ENCODE measurements at places on chromosomes 11 and 22.

- DNase-seq: no peak
Measured at GRCh38 chr22:30866811-30867271, 101.7 kb downstream of the MORC2 start.

- DNase-seq: no peak
Measured at GRCh38 chr22:47586038-47586437, 823.6 kb downstream of the TBC1D22A start.

- no peak for DNase-seq
Measured at GRCh38 chr11:131764126-131764525, 393.7 kb downstream of the NTM start.

DNA sequence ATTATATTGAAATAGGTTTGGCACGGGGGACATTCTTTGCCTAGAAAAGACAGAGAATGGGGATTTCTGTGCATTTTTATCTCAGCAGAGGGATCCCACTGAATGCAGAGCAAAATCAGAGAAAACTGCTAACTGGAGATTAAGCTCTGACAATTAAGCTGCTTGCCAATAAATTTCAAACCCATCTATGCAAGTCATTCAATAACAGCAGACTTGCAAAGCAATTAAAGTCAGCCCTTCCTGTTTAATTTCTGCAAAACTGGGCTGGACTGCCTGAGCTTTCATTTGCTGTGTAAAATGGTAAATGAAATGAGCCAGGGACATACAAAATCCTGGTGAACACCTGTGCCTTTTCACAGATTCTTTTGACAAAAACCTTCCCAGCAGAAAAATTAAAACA lies 1273.9 kb upstream of the CNTN5 start:
- no peak for DNase-seq

DNA sequence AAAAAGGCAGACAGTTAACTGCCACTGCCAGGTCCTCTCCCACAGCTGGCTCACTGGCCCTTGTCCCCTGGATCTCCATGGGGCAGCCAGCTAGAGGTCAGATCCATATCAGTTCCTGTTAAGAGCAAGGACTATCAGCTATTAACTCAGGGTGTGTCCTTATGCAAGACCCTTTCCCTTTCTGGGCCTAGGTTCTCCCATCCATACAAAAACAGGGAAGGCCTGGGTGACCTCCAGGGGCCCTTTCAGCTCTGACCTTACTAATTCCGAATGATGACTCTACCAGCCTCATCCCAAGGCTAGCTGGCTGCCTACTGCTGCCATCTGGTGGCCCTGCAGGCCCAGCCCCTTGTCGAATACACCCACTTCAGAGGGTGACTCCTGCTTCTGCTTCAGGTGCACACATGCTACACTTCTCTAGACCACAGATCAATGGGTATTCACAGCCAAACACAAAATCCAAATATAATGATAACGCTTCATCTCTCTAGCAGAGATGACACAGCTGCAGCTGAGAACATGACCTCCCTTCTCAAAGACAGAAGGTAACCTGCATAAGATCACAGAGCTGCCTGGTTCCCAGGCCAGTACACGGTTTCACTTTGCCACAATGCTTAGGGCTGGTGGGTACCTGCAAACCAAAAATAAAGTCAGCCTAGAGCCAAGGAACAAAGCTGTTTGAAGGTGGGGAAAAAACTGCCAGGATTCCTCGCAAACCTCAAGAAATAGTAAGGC lies 34.1 kb downstream of the SERGEF start:
- no peak for DNase-seq

DNA sequence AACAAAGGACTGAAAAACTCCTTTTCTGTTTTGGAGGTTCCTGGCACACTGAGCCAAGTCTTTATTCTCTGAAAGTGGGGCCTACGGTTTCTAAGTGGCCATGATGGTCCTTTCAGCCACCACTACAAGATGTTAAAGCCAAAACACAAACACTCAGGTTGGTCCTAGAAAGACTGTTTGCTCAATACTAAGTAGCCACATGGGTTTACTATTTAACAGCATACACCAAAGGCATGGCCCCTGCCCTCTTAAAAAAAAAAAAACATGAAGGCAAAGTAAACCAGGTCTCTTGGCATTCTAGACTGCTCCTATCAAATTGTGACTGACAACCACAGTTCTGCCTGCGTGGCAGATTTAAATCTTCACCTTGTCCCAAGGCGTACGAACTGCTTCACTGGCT lies 123.6 kb upstream of the BID start:
- no peak for DNase-seq

- no peak for DNase-seq
Measured at GRCh38 chr11:71421392-71421950, 26.7 kb downstream of the DHCR7 start.

DNA sequence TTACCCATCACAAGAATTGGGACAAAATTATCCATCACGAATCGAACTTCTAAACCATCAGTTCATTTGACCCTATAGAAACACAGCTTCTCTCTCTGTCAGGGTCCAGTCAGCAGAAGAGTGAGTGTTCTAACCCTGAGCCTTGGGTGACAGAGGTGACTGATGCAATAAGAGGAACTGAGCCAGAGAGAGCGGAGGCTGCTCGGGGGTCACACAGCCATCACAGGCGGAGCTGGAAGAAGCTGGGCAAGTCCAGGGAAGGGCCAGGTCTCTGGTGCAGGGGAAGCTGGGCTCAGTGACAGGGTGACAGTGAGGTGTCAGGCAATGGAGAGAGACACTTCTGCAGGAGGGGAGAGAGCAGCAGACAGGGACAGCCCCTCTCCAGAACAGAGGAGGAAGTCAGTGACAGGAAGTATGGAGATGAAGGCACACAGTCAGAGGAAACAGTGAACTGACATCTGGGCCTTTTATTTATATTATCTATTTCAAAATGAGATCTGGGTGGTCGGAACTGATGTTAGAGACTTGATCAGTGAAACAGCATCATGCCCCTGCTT lies 184.0 kb upstream of the TBCEL start:
- DNase-seq: no peak

DNA sequence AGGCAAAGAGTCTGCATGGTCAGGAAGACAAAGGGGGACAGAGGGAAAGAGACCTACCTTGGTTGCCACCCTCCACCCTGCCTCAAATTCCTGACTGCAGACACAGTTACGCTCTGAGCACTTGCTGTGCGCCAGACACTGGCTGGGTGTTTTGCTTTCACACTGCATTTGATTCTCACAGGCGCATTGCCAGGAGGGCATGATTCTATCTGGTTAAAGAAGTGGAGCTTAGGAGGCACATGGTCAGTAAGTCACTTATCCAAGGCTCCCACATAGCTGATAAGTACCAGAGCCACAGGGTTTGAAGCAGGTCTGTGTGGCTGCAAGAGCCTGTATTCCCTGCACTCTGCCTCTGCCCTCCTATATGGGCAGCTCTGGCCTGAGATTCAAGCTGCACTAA lies 103.9 kb downstream of the TIMP3 start:
- DNase-seq: no peak

DNA sequence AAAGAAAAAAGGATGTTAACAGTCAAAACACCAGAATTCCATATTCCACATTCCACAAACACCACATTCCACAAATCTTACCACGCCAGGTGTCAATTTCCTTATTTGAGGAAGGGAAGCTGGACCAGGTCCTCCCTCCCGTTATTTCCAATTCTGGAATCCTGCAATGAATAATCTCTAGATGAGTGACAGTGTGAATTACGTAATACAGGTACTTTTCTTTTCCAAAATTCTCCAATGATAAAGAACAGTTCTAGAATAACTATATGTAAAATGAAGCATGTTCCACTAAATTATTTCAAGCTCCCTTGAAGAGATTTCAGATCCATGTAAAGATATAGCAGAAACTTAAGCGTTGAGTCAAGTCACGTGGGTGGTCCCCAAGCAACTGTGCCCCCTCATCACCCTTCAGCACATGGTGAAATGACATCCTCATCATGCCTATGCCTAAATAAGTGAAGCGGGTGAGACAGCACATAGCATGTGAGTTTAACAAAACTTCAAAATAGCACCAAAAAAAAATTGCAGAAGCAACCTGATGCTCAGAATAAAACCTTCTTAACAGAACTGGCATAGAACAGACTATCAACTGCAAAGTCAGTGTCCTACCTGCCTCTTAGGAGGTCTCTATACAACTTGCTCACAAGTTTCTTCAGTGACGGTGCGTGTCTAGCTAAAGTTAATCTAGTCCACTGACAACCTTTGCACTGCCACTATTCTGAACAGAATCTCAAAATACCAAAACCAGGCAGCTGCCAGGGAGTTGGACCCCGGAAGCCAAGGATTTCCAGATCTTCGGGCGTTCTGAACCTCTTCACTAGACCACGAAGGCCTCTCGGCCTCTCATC lies 876 bp downstream of the NFRKB start:
- DNase-seq: no peak

- DNase-seq: no peak
Measured at GRCh38 chr22:39395936-39396796, 3.4 kb upstream of the TAB1 start.

- no peak for DNase-seq
Measured at GRCh38 chr22:47567126-47568090, 805.0 kb downstream of the TBC1D22A start.

- no peak for DNase-seq
Measured at GRCh38 chr22:21961886-21962654, 9.4 kb upstream of the PPM1F start.

- peak; percentile 24 for DNase-seq
Measured at GRCh38 chr11:108223348-108224149, 682 bp downstream of the ATM start.

- no peak for DNase-seq
Measured at GRCh38 chr11:113553915-113554314, 78.7 kb upstream of the DRD2 start.

DNA sequence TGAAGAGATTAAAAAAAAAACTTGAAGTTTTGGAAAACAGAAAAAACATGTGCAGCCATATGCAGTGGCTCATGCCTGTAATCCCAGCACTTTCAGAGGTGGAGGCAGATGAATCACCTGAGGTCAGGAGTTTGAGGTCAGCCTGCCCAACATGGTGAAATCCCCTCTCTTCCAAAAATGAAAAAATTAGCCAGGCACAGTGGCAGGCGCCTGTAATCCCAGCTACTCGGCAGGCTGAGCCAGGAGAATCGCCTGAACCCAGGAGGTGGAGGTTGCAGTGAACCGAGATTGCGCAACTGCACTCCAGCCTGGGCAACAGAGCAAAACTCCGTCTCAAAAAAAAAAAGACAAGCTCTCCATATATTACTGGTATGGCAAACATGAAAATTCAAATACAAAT lies 7.6 kb downstream of the DLG2 start:
- DNase-seq: no peak

- no peak for DNase-seq
Measured at GRCh38 chr11:45366619-45367190, 80.6 kb upstream of the SYT13 start.

- no peak for DNase-seq
Measured at GRCh38 chr11:73343076-73343873, 32.9 kb upstream of the RELT start.

DNA sequence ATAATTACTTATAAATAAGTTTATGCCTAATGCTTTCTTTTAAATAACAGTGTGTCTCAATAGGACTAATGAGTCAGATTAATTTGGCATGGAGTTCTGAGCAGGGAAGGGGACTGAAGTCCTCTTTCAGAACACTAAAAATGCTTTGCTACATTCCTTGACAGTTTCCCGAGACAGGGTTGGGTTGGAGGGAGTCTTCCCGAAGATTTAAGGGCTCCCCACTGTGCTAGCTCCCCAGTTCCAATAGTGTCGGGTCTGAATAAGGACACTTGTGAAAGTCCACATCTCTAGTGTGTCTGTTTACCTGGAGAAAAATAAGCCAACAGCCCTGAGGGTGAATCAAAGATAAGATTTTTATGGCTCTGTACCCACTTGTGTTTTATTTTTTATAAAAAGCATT lies 41.8 kb upstream of the HSD17B12 start:
- no peak for DNase-seq

GRCh38 chr22:45731798-45732495 lies 60.3 kb downstream of the ATXN10 start:
- no peak for DNase-seq

DNA sequence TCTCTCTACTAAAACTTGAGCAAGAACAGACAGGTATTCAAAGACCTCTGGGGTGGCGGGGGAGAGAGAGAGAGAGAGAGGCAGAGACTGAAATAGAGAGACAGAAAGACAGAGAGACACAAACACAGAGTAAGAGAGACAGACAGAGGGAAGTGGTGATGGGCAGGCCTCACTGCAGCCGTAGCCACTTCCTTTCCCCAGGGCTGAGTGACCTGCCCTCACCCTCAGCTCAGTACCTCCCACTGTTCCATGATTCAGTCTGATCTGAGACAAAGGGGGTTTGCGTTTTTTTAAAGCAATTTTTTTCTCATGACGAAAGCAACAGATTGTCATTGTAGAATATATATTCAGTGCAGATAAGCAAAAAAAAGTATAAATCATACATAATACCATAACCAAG lies 607.9 kb upstream of the B3GAT1 start:
- DNase-seq: no peak

DNA sequence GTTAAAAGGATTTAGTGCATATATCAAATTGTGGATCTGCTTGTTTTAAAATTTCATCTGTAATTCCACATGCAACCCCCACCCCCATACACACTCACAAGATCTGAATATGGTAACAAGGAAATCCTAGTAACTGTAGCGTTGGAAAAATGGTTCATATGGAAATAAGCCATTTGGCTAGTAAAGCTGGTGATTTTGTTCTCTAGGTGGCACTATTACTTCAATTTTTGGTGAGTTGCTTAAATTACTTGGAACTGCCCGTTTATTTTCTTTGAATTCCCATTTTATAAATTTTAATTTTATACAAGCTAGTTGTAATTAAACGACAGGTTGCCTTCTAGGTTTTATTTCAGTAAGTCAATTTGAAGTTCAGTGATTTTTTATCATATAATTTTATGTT lies 5.3 kb downstream of the BDNF start:
- DNase-seq: no peak

DNA sequence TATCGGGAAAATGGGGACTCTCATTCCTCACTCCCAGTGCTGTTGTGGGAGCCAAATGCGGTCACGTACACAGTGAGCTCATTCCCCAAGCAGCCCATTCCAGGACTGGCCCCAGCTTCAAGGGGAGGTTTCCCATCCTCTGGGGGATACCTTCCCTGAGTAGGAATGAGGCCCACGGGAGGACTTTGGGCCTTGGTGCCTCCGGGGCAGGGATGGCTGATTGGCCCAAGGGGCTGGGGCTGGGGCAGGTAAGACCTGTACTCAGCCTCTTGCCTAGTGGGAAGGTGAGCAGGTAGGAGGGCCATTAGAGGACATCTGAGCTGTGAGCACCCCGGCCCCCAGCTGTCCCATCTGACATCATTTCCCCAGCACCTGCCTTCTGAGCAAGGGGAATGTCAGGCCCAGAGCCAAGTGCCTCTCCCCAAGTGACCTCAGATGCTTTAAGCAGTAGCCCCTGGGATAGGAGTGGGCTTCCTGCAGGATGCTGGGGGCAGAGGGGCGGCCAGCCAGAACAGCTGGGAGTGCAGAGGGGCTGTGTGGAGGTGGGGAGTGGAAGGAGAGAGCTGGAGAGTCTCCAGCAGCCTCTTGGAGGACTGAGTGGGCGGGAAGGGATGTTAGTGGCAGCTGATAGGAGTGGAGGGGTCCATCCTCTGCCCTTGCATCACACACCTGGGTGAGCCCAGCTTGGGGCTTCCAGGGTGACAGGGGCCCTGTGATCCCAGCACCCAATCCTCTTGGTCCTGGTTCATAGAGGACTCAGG lies 58.4 kb downstream of the CD82 start:
- no peak for DNase-seq
